ENCODE measurements at places on chromosomes 1 and 21.

- H3K27me3 ChIP-seq = peaks cover 98% of the 10 kb centered on the region
- DNase-seq = no peak
- H3K4me3 ChIP-seq = peak overlapping the region; percentile 34
- no peaks in the 10 kb centered on the region for H3K36me3 ChIP-seq
Measured at GRCh38 chr21:36708286-36709029, 9.5 kb downstream of the SIM2 start.

DNA sequence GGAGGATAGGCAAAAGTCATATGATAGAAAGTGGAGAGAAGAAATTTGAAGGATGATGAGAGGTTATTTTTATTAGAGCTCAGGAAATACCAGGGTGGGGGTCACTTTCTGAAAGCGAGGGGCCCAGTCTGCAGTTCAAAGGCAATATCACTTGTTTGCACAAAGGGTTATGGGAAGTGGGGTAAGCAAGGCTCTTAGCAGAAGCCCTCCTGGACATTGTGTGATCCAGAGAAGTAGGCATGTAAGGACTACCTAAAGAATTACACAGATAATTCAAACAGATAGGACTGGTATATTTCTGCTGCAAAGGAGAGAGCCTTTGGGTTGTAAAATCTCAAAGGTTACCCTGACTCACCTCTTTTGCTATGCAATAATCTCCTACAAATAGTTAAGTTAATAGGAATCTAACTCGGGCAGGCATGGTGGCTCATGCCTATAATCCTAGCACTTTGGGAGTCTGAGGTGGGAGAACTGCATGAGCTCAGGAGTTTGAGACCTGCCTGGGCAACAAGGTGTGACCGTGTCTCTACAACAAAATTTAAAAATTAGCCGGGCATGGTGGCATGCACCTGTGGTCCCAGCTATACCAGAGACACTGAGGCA is 25.2 kb upstream of the PRRC2C start:
- DNase-seq = no peak
- H3K4me1 ChIP-seq = no peaks in the 10 kb centered on the region

DNA sequence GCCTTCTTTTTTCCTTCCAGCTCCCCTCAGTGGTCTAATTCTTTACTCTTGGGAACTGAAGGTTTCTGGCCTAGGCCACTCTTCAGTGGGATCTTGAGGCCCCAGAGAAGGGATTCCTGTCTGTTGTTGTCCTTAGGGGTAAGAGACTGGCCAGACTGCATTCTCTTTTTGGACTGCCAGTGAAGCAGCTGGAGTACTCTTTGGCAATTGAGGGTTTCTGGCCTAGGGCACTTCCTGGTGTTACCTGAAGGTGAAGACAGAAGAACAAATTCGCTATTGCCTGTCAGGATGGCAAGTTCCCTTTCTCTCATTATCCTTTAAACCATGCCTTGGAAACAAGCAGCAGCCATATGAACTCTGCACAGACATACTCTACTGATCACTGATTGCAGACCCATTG is 286.6 kb upstream of the ZP4 start:
- no peak for DNase-seq
- H3K27me3 ChIP-seq = no peaks in the 10 kb centered on the region
- H3K36me3 ChIP-seq = peaks cover under 1% of the 10 kb centered on the region
- H3K4me1 ChIP-seq = no peaks in the 10 kb centered on the region

DNA sequence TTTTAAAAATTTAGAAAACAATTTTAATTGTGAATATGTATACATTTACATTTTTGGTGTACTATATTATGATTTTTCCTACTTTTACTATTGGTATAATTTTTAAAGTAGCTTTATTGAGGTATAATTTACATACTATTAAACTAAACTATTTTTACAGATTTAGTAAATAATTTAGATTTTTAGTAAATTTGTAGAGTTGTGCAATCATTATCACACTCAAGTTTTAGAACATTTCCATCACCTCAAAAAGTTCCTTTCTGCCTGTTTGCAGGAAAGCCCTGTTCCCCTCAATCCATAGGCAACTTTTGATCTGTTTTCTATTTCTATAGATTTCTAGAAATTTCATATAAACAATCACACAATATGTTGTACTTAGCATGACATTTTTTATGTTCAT is 8.2 kb downstream of the PHTF1 start:
- no peaks in the 10 kb centered on the region for H3K27me3 ChIP-seq
- H3K36me3 ChIP-seq = peaks cover 19% of the 10 kb centered on the region
- peaks cover 12% of the 10 kb centered on the region for H3K4me1 ChIP-seq
- DNase-seq = no peak
- H3K4me3 ChIP-seq = no peak overlapping the region

DNA sequence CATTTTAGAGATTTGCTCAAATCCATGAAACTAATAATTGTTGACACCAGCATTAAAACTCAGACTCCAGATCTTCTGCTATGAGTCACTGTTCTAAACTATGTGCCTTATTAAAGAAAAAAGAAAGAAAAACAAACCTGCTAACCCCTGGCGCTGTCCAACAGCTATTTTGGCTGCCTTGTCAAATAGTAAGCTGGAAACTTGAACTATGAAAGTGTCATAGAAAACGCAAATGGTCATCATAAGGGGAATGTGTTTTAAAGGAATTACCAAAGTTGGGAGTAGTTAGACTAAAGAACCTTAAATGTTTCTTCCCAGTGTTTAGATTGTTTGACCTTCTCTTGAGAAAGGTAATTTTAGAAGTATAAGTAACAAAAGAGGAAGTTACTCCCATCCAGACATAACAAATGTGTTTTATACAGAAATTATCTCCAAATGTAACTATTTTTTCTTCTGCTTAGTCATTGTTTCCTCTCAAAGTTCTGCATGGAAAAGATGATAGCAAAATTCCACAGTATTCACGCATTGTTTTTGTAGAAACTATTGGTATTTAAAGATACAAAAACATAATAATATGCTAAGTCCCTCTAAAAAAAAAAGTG is 272.4 kb downstream of the TPR start:
- H3K27ac ChIP-seq = no peak overlapping the region
- peaks cover 22% of the 10 kb centered on the region for H3K36me3 ChIP-seq
- no peak overlapping the region for H3K4me3 ChIP-seq
- no peaks in the 10 kb centered on the region for H3K27me3 ChIP-seq
- H3K4me1 ChIP-seq = peaks cover 4% of the 10 kb centered on the region
- DNase-seq = no peak

GRCh38 chr1:80154176-80154575 is 1147.6 kb upstream of the ADGRL4 start:
- H3K27me3 ChIP-seq = no peaks in the 10 kb centered on the region
- H3K4me3 ChIP-seq = no peak overlapping the region
- H3K27ac ChIP-seq = no peak overlapping the region

DNA sequence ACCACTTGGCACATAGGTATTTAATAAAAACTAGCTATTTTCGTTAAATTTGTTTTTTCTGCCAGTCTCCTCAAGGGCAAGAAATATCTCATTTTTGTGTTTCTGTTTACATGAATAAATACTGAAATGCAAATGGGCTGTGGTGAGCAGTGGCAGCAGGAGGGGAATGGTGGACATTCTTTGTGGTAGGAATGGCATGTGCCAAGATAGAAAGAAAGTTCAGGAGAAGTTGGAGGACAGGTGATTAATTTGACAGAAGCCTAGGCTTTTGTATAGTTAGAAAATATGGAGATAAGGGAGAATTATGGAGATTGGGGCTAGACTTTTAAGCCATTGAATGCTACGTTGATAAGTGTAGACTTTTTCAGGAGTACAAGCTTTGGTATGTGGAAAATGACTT is 8.6 kb downstream of the RAP1A start:
- peaks cover 23% of the 10 kb centered on the region for H3K4me1 ChIP-seq
- H3K27me3 ChIP-seq = no peaks in the 10 kb centered on the region
- H3K4me3 ChIP-seq = no peak overlapping the region
- no peak overlapping the region for H3K27ac ChIP-seq

DNA sequence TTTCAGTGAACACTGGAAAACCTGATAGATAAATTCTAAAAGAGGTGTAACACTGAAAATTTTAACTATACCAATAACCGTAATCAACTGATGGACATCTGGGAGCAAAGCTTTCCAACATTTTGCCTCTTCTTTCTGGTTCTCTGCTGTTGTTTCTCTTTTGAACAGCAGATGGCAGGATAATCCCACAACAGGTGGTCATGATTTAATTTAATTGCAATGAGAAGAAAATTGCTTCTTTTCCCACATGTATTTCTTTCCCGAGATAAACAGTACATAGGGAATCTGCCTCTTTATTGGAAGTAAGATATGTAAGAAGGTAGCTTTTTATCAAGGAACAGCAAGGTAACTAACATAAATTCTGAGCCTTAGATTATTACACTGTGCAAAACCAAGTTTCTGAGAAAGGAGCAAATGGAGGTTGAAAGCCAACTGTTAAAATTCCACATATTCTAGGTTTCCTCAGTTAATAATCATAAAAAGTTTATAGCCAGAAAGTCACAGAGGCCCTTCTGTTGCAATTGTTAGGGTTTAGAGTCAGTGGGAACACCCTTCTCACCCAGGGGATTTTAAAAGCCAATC is 72.9 kb downstream of the RPS6KA1 start:
- H3K4me1 ChIP-seq = peaks cover 21% of the 10 kb centered on the region
- no peak overlapping the region for H3K27ac ChIP-seq
- DNase-seq = no peak

DNA sequence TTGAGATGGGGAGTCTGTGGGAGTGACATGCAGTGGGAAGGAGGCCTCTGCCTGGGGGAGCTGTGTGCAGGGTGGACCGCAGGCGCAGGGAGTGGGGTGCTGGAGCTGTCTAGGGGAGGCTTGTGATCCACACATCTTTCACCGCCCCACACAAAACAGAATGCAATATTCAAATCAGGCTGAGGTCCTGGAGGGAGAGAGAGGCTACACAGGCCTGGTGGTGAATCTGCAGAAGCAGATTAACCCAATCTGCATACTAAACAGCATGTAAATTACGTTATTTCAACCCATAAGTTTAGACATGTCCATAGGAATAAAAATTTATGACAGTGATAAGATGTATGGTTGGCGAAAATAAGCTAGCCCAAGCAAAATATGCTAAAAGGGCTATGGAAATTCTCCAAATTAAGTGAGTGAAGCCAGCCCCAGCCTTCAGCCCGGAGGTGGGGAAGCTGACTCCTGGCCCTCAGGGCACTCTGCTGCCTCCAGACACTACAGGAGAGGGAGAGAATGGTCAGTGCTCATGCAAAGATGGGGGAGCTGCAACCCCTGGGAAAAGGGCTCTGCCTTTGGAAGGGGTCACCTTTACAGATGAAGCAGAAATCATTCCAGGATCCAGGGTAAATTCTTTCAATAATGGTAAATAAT is 156.2 kb upstream of the CTTNBP2NL start:
- no peaks in the 10 kb centered on the region for H3K4me1 ChIP-seq
- peaks cover 38% of the 10 kb centered on the region for H3K27me3 ChIP-seq
- DNase-seq = no peak
- H3K27ac ChIP-seq = no peak overlapping the region
- no peaks in the 10 kb centered on the region for H3K36me3 ChIP-seq
- no peak overlapping the region for H3K4me3 ChIP-seq

DNA sequence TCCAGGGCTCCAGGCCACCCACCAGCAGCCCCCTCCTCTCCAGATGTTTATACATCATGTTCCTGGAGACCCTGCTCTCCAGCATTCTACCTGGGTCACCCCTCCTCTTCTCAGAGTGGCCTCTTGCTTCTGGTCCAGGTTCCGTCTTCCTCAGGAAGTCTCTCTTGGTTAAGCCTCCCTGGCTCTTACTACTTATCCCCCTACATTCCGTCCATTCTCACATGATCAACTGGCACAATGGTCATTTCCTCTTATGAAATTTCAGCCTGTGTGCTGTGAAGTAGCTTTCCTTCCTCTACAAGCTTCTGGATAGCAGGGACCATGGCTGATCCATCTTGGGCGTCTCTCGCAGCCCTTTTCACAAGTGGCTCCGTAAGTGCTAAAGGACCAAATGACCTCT is 33.9 kb upstream of the ATP2B4 start:
- peak overlapping the region; percentile 98 for H3K27ac ChIP-seq

- H3K36me3 ChIP-seq = peaks cover 2% of the 10 kb centered on the region
- no peaks in the 10 kb centered on the region for H3K27me3 ChIP-seq
- H3K4me1 ChIP-seq = peaks cover 3% of the 10 kb centered on the region
Measured at GRCh38 chr1:227546598-227547309, 16.6 kb upstream of the ZNF678 start.

- no peaks in the 10 kb centered on the region for H3K36me3 ChIP-seq
- DNase-seq = no peak
- H3K27ac ChIP-seq = no peak overlapping the region
- H3K27me3 ChIP-seq = no peaks in the 10 kb centered on the region
- H3K4me3 ChIP-seq = no peak overlapping the region
Measured at GRCh38 chr1:168794057-168794456, 65.1 kb upstream of the DPT start.

- H3K4me1 ChIP-seq = peaks cover 5% of the 10 kb centered on the region
- no peak overlapping the region for H3K27ac ChIP-seq
- no peaks in the 10 kb centered on the region for H3K27me3 ChIP-seq
- peaks cover 31% of the 10 kb centered on the region for H3K36me3 ChIP-seq
- no peak for DNase-seq
Measured at GRCh38 chr1:62444701-62445100, 7.9 kb downstream of the USP1 start.

GRCh38 chr1:94514095-94514727 is 27.3 kb downstream of the F3 start:
- no peak for DNase-seq
- H3K4me3 ChIP-seq = no peak overlapping the region
- H3K27ac ChIP-seq = no peak overlapping the region
- peaks cover 1% of the 10 kb centered on the region for H3K4me1 ChIP-seq

- H3K4me1 ChIP-seq = peaks cover 25% of the 10 kb centered on the region
- H3K36me3 ChIP-seq = peaks cover 23% of the 10 kb centered on the region
- peak overlapping the region; percentile 86 for H3K4me3 ChIP-seq
- H3K27ac ChIP-seq = peak overlapping the region; percentile 91
Measured at GRCh38 chr1:212951126-212951946, 995 bp downstream of the VASH2 start.

DNA sequence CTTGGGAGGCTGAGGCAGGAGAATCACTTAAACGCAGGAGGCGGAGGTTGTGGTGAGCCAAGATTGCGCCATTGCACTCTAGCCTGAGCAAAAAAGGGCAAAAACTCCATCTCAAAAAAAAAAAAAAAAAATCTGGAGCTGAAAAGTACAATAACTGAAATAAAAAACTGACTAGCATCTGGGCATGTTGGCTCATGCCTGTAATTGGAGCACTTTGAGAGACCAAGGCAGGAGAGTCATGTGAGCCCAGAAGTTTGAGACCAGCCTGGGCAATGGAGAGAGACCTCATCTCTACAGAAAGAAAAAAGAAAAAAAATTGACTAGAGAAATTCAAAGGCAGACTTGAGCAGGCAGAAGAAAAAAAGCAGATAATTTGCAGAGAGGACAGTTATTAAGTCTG is 18.1 kb downstream of the CLDN19 start:
- H3K27me3 ChIP-seq = no peaks in the 10 kb centered on the region
- no peak for DNase-seq
- H3K4me1 ChIP-seq = no peaks in the 10 kb centered on the region
- peaks cover 22% of the 10 kb centered on the region for H3K36me3 ChIP-seq

All from mesothelial cell of epicardium (in vitro differentiated cells).